ENCODE measurements at places on chromosomes 1 and 21. TPM values are rescaled to one million over a fixed set of nuclear protein-coding genes. Genes with fewer than 3 reads are reported as not detected.

The TRIM45 gene
- 1.9 TPM for total RNA-seq

The PPIAL4G gene
- total RNA-seq: not detected

- no peak for DNase-seq
Observed at GRCh38 chr1:69126796-69127195, 440.9 kb upstream of the LRRC7 start.

GRCh38 chr1:36885540-36886357 is 148.6 kb downstream of the GRIK3 start:
- DNase-seq: no peak

DNA sequence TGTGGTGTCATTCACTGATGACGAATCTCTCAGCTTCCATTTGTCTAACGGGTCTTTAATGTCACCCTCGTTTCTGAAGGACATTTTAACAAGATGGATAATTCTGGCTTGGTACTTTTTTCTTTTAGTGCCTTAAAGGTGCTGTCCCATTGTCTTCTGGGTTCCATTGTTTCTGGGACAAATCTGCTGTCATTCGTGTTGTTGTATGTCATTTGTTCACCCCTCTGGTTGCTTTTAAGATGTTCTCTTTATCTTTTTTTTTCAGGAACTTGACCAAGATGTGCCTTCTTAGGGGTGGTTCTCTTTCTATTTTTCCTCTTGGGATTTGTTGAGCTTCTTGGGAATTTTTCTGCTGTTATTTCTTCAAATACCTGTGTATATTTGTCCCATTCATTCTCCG is 14.0 kb upstream of the MMEL1 start:
- peak; percentile 6 for DNase-seq

GRCh38 chr1:61682891-61683290 is 42.0 kb downstream of the TM2D1 start:
- no peak for DNase-seq

All from LHCN-M2 (cell line).